ENCODE measurements at places on chromosomes 5 and 9. TPM values are rescaled to one million over a fixed set of nuclear protein-coding genes. Genes with fewer than 3 reads are reported as not detected.

PCDHGB1 gene
- 2.1 TPM for polyA plus RNA-seq

CNTNAP3B gene
- polyA plus RNA-seq = 16.0 TPM

PCDHB2 gene
- 7.9 TPM for polyA plus RNA-seq

DYNC2I2 gene
- polyA plus RNA-seq = 57.7 TPM

TICAM2 gene
- polyA plus RNA-seq = 1.7 TPM

TAF11L8 gene
- polyA plus RNA-seq = not detected

FOXD4L5 gene
- polyA plus RNA-seq = 0.13 TPM

RPL7A gene
- polyA plus RNA-seq = 2,557 TPM

DNA sequence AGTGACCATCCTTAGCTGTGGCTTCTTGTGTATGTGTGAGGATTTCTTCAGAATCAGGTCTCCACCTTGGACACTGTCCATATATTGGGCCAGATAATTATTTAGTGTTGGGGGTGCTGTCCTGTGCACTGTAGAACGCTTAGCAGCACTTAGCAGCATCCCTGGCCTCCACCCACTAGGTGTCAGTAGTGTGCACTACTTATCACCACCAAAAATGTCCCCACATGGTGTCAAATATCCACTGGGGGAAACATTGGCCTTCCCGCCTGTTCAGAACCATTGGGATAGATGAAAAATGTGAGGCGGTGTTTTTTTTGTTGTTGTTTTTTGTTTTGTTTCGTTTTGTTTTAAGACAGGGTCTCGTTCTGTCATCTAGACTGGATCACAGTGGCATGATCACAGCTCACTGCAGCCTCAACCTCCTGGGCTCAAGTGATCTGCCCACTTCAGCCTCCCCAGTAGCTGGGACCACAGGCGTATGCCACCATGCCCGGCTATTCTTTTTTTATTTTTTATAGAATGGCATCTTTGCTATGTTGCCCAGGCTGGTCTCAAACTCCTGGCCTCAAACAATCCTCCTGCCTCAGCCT is 67.7 kb downstream of the TENT4A start:
- DNase-seq = no peak

- no peak for DNase-seq
These were observed 32.1 kb downstream of the WNK2 start for GRCh38 chr9:93216073-93216365.

DNA sequence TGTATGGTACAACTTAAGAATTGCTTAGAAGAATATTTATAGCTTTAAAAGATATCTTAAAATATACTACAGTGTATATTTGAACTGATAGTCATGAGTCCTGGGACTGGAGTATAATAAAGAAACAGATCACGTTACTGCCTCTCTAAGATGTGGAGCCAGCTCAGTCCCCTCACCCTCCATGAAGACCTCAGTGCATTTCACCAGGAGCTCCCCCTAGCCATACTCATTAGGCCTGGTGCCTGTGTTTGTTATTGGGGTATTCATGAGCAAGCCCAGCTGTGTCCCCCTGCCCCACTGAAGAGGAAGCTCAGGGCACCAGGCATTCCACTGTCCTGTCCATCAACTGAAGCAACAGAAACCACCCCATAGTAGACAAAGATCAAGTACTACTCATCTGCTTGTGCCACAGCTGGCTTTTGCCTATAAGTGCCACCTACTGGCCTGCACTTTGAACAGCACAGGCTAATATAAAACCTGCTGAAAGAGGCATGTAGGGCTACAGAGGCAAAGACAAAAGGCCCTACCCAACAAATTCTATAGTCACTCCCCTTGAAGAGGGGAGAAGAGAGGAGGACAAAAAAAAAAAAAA is 850.2 kb upstream of the NUDT12 start:
- no peak for DNase-seq

DNA sequence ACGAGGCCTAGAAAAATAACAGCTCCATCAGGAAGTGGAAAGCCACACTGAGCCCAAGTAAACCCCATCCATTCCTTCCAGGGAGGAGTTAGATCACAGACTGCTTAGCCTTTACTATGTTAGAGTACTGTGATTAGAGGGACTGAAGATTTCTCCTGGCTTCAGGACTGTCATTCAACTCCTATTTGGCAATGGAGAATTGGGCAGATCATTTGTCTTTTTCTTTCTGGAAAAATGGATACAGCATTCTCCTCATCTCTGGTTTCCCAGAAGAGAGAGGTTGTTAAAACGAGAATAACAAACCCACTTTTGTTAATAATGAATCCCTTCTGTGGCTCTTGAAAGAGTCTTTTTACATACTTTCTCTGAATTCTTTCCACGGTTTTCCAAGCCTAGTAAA is 150.4 kb downstream of the GABRB2 start:
- DNase-seq = no peak

DNA sequence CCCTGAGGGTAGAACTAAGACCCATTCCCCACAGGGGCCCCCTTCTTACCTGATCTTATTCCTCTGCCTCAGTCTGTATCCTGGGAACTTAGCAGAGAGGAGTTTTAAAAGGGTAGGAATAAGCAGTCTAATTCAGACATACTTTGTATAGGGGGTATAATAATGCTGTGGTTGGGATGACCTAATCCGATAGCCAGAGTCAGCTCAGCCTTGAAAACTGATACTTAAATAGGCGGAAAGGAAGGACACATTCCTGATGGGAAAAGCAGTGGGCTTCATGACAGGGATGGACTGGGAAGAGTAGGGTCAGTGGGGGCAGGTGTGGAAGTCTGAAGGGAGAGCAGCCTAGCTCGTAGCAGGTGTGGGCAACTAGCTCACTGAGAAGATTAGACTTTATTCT is 52.2 kb upstream of the TESK1 start:
- DNase-seq = no peak

GRCh38 chr9:73149371-73150067 is 2.1 kb upstream of the ANXA1 start:
- DNase-seq = no peak

GRCh38 chr9:131012396-131012917 is 3.5 kb downstream of the LAMC3 start:
- no peak for DNase-seq

- no peak for DNase-seq
These were observed 221.3 kb upstream of the TAS2R1 start for GRCh38 chr5:9851458-9851857.

DNA sequence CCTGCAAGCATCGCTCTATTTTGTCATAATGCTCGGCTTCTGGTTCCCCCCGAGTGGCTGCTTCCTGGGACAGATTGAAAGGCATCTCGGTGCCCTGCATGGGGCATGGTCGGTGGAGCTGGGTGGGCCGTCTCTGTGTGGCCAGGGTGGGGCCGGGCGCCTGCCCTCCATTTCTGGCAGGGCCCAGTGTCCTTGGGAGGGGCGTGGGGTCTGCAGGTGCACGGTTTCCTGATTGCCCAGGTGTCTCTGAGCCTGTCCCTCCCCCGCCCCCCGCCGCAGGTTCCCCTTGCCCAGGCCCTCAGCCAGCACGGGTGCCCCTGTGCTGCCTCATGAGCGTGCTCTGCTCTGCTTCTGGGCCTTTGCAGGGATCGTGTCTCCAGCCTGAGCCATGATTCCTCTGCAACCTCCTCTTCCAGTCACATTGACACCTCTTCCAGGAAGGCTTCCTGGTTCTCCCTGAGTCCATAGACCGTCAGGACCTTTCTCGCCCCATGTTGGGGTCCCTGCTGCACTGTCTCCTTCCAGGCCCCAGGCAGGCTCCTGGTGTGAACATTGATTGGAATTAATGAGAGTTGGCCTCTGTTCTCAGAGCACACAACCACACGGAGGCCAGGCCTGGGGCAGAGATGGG is 90.2 kb downstream of the RXRA start:
- no peak for DNase-seq

DNA sequence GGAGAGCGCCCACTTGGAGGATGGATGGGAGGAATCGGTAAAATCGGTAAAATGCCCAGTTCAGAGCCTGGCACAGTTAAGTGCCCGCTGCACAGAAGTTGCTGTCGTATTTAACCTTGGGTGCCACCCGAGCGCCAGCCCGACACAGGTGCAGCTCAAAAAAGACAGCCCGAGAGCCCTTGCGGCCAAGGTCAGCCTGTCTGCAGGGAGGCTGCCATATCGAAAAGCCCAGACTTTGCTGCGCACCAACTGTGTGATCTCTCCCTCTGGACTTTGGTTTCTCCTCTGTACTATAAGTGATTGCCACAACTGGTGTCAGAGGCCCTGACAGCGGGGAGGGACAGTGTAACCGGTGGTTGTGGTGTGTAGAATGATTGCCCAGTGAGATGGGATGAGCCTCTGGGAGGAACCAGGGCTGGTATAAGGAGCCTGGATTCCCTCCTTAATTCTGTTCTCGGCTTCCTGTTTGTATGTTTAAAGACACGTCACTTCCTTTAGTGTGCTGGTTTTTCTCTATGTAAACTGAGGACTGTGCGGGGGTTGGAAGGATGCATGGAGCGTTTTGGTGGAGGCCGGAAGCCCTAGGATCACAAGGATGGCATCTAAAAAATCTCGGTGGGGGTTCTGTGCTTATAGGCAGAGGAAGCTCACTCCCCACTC is 792 bp downstream of the NTMT1 start:
- no peak for DNase-seq

DNA sequence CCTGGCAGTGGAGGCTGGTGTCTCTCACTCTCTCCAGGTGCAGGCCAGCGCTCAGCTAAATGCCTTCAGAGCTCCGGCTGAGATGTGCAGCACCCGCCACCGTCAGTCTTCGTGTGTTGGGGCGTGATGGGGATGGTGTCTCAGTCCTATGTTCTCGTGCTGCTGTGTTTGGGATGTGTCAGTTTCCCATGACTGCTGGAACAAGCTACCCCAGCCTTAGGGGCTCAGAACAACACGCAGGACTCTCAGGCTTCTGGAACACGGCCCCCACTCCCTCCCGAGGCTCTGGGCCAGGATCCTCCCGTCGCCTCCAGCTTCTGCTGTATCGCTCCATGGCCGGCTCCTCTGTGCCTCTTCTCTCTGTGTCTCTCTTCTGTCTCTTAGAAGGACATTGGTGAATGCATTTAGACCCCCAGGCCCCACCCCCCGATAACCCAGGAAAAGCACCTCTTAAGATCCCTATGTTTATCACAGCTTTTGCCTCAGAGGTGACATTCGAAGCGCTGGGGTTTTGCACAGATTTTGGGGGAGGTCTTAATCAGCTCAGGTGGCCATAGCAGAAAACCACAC is 9.6 kb upstream of the CEP72 start:
- DNase-seq = no peak

DNA sequence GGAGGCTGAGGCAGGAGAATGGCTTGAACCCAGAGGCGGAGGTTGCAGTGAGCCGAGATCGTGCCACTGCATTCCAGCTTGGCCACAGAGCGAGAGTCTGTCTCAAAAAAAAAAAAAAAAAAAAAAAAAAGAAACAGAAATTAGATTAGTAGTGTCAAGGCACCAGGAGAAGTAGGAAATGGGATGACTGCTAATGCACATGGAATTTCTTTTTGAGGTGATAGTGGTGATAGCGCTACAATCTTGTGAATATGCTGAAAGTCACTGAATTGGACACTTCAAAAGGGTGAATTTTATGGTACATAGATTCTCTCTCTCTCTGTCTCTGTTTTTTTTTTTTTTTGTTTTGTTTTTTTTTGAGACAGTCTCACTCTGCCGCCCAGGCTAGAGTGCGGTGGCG is 42.1 kb upstream of the SUB1 start:
- no peak for DNase-seq

- DNase-seq = no peak
These were observed 199.3 kb downstream of the DMRTA1 start for GRCh38 chr9:22645893-22646292.

DNA sequence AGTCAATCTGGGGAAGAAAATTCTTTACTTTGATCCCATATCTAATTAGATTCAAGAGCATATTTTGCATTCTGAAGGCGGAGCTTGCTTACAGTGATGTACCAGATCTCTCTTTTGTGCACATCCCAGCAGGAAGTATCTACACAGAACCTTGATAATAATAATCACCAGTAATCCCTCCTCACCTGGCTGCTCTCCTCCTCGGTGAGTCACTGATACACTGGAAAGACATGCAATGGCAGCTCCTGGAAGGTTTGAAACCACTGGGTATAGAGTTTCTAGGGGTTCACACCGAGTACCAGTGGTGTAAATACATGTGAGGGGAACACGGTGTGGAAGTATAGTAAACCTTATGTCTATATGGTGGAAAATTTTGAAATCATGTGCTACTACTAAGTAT is 205.5 kb upstream of the TARS1 start:
- no peak for DNase-seq

DNA sequence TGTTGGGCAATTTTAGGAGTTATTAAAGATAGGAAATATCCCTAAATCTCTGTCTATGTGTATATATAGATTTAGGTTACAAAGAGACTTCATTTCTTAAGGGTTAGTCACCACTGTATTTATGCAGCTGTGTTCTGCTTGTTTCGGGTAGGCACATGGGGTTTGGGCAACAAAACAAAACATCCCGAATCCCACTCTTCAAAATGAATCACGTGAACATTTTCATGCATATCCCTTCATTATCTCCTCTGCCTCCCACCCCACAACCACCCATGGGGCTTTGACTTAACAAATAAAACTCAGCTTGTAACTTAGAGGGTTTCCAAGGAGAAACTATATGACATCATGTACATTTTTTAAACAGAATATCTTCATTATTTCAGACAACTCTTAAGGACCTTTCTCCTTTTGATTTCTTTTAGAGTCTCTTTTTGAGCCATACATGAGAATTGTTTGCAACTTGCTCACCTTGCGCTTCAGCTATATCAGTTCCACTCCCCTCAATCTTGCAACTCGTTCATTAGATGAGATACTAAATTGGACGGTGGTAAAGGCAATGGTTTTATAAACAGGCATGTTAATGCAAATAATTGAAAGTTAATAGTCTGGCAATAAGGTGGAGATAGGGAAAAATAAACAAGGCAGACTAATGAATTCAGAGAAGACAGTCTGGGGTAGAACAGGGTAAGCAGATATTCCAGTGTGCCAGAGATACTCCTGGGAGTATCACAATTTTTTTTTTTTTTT is 136.7 kb downstream of the CD180 start:
- no peak for DNase-seq

- no peak for DNase-seq
These were observed 356.6 kb upstream of the C9orf72 start for GRCh38 chr9:27929841-27930240.

DNA sequence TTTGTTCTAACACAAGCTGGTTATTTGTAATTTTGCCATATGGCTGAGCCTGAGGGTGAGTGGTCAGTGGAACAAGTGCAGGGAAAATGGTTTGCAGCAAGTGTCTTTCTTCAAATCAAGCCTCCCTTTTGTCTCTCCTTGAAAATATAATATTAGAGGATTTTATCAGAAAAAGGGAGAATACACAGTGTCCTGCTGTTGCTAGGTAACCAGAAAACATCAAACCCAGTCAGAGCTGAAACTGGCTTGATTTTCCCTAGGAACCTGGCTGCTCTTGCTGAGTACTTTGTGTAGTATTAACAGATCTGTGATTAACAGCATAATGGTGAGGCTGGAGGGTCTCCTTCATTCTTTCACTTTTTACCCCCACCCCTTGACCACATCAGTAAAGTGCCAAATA is 314.0 kb downstream of the ARHGEF28 start:
- no peak for DNase-seq

DNA sequence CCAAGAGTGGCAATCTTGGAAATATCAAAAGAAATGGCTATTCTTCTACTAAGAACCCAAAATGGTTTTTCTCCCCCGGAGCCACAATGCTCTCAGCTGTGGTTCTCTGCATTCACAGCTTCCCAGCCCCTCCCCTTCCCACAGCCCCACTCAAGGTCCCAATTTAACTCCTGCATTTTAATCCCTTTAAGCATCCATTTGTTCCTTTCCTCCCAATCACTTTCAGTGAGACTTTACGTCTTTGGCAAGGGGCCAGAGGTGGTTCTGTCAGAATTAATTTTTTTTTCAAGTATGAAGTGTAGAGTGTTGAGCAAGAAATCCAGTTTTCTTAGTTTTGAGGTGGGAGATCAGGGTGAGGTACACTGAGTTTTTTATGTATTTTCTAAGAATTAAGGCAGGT is 256.9 kb downstream of the GLIS3 start:
- DNase-seq = no peak
